ENCODE measurements at places on chromosomes 7 and 10. TPM values are rescaled to one million over a fixed set of nuclear protein-coding genes. Genes with fewer than 3 reads are reported as not detected.

- no peaks in the 10 kb centered on the region for H3K36me3 ChIP-seq
- no peak overlapping the region for H3K27ac ChIP-seq
- H3K27me3 ChIP-seq: no peaks in the 10 kb centered on the region
- peaks cover 7% of the 10 kb centered on the region for H3K4me1 ChIP-seq
Observed at GRCh38 chr10:7123774-7124173, 287.1 kb downstream of the SFMBT2 start.

DNA sequence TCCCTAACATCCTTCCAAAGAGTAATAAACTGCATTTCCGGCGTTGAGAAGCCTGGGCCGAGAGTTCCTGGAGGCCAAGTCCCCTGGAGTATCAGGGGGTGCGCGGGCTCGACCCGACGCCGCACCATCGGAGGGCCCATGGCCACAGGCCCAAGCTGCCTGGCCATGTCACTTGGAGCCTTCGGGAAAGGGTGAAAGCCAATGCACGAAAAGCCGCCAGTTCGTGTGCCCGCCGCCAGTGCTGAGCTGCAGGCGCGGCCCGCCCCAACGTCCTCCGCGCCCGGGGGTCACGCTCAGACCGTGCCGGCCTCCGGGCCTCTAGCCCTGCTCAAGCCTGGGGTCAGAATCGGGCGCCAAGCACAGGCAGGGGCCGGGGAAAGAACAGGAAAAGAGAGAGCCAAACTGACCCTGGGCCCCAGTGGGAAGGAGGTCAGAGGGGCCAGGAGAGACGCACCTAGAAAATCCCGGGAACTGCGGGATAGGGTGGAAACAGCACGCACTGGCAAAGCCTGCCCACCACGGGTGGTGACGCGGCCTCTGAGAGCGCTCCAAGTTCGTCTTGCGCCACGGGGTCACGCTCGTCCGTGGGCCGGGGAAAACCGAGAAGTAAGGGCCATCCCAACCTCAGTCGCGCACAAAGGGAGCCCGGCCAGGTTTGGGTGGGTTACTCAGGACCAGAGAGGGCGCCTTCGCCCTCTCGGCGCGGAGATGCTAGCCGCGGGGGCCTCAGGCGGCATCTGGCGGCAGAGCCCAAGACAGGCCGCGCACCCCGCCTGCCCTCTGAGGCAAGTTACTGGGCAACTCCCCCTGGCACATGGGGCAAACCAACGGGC is 4.2 kb upstream of the EBF3 start:
- DNase-seq: no peak
- no peak overlapping the region for H3K4me3 ChIP-seq
- H3K27me3 ChIP-seq: peaks cover 30% of the 10 kb centered on the region
- H3K4me1 ChIP-seq: no peaks in the 10 kb centered on the region
- H3K27ac ChIP-seq: no peak overlapping the region

- H3K36me3 ChIP-seq: no peaks in the 10 kb centered on the region
- no peaks in the 10 kb centered on the region for H3K4me1 ChIP-seq
- DNase-seq: no peak
- H3K27me3 ChIP-seq: no peaks in the 10 kb centered on the region
- H3K4me3 ChIP-seq: no peak overlapping the region
Observed at GRCh38 chr7:96182424-96183158, 139.3 kb downstream of the SLC25A13 start.

DNA sequence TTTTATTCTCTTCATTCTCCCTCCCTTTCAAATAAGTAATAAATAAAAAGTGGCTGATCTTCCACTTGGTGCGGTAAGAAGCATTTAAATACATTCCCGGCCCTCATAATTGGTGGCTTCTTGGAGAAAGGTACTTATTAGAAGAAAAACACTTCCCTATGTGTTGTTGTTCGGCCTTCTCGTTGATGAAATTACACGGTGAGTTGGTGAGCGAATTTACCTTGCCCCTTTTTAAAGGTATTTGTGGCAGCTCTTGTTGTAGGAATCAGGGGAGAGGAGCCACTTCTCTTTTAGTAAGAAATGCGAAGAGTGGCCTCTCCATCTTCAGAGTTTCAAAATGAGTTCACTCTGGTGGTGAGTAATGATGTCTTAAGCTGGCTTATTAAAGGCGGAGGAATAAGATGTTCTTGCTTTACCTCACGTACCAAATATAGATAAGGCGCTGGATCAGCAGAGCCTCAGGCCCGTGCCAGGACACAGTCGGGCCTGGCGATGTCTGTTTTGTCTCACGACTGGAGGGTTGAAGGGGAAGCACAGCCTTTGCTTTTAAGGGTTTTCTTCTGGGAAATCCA is 135.9 kb downstream of the CUX1 start:
- no peaks in the 10 kb centered on the region for H3K36me3 ChIP-seq
- no peak overlapping the region for H3K4me3 ChIP-seq
- no peaks in the 10 kb centered on the region for H3K27me3 ChIP-seq
- no peak overlapping the region for H3K27ac ChIP-seq
- no peak for DNase-seq

DNA sequence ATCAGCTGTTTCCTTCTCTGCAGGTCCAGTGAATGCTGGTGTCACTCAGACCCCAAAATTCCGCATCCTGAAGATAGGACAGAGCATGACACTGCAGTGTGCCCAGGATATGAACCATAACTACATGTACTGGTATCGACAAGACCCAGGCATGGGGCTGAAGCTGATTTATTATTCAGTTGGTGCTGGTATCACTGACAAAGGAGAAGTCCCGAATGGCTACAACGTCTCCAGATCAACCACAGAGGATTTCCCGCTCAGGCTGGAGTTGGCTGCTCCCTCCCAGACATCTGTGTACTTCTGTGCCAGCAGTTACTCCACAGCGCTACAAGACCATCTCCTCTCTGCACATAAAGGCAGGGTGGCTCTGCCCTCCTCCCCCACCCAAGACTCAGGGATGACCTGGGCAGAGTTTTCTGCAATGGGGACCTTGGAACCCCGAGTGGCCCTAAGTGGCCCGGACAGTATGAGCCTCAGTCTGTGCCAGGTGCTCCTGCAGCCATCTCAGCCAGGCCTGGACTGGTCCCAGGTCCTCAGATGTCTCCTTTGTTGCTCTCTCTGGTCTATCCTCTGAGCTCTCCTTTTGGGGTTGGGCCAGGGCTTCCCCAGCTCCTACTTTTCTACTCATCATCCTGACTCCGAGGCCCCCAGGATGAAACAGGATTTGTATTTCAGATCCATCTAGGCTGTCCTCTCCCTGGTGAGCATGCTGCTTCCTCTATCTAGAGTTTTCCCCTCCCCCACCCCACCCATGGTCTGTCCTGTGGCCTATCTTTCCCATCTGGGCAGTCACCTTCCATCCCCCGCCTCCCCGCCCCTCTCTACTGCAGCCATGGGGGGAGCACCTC is 212.1 kb upstream of the PRSS58 start:
- no peak overlapping the region for H3K27ac ChIP-seq
- no peak overlapping the region for H3K4me3 ChIP-seq
- DNase-seq: no peak
- no peaks in the 10 kb centered on the region for H3K27me3 ChIP-seq
- peaks cover 26% of the 10 kb centered on the region for H3K4me1 ChIP-seq

DNA sequence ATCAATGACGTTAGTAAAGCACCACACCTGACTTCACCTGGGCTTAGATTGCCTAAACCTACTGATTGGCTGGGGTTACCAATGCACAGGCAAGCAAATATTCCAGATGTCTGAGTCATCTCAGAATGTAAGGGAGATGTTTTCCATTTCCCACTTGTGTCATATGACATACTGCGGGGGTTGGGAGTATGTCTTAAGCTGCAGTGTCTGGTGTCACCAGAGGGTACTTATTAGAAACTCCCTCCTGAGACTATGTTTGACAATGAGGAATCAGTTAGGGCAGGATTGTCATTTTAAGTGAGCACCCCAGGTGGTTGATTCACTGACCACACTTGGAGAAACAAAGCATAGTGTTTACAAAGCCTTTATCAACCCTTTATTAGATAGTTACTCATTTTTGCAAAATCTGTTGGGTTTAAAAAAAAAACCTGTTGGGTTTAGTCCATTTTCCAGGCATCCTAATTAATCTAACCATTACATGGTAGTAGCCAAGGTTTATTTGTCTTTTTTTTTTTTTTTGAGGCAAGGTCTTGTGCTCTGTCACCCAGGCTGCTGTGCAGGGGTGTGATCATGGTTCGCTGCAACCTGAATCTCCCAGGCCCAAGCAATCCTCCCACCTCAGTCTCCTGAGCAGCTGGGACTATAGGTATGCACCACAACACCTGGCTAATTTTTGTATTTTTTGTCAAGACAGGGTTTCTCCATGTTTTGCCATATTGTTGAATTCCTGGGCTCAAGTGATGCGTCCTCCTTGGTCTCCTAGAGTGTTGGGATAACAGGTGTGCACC is 72.5 kb downstream of the CDK6 start:
- H3K27me3 ChIP-seq: no peaks in the 10 kb centered on the region
- no peak for DNase-seq
- no peaks in the 10 kb centered on the region for H3K4me1 ChIP-seq

The MNX1 gene
- total RNA-seq: not detected

The CHN2 gene
- 4.1 TPM for total RNA-seq
